SK-N-SH treated with all-trans-retinoic acid at 6 μM for 48 hours (cell line): ENCODE measurements at places on chromosomes 2 and 18.
A peak's percentile ranks its signal among the peaks of the same experiment; 100 is the strongest.

GRCh38 chr2:2107627-2108026 lies 223.4 kb downstream of the MYT1L start:
- no peak for ATAC-seq

GRCh38 chr2:126990605-126991532 lies 92.2 kb downstream of the TEX51 start:
- ATAC-seq: no peak

DNA sequence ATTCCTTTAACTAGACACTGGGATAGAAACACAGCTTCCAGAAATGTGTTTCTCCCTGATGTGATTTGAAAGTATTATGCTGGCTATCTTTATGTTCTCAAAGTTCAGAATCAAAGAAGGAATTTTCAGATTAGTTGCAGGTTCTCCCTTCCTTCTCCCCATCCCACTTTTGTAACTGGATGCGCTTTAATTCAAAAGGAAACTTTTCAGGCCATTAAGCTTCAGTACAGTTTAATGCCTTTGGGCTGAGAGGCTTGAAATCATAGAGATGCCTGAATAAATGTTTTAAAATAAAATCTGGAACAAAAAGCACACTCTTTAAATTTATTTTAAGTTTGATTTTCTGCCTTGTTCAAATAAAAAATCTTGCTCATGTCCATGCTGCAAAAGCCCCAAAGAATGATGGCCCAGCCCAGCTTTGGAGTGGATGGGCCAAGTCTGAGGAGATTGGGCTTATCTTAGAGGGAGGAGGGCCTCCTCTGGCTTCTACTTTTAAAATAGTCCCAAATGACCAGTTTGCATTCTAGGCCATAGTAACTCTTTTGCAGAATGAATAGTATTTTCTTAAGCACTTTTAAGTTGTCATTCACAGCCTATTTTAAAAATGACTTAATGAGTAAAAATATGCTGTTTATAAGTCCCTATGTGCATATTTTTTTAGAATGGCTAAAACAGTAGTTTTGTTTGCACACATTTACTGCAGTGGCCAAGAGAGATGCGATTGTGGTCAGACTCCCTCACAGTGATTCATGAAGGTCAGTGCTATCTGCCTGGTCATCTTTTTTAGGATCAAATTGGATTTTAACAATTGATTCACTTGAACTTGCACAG lies 129.2 kb downstream of the MTX2 start:
- peak; percentile 49 for ATAC-seq

DNA sequence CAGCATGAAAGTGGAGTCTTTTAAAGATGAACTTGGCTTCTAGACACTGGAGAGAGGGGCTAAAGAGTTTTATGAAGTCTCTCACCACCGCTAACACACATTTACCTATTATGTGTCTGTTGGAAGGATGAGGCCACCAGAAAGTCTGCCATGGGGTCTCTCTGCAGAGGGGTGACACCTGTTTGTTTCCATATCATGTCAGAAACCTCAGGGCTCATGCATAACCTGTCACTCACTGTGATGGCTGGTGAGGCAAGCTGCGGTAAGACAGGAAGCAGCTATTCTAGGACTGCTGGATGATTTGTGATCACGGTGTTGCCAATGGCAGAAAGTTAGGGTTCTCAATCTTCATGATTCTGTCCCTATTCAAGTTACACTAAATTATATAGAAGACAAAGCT lies 60.8 kb upstream of the DNMT3A start:
- no peak for ATAC-seq

- peak; percentile 95 for ATAC-seq
Observed at GRCh38 chr2:215619022-215619958, 183.4 kb upstream of the FN1 start.

DNA sequence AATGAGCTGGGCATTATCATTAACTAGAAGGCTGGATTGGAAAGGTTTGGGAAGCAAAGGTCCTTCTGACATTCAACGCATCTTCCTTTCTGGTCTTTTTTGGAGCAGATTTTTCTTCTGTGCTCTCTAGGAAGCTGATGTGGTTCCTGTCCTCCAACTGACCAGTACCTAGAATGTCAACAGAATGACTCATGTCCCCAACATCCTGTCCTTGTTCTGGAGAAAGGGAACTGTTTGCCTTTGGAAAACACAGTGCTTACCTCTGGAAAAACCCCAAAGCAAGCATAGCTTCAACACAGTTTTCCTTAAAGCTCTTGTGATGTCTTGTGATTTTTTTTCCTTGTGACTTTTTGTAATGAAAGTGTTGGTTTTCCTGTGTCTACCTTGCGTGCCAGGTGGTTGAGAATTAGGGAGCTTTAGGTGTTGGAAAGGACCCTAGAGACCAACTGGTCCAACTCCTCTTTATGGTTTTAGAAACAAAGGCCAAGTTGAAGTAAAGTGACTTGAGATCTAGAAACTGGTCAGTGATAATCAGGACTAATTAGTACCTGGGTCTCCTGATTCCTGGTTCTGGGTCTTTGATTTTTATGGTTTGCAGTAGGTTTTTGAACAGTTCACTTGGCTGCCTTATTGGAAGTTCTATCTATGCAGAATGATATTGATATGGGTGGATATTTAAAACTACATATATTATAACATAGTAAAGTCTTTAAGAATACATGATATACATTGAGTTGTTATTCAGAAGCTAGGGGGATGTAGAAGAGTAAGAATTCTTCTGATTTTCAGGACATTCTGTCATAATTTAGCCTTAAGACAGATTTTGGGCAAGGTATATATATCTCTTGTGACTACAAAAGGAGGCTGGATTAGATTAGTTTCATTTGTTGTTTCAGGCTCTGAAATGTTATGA lies 70.5 kb downstream of the FMNL2 start:
- no peak; the same call in 2 of the 3 replicates for ATAC-seq

DNA sequence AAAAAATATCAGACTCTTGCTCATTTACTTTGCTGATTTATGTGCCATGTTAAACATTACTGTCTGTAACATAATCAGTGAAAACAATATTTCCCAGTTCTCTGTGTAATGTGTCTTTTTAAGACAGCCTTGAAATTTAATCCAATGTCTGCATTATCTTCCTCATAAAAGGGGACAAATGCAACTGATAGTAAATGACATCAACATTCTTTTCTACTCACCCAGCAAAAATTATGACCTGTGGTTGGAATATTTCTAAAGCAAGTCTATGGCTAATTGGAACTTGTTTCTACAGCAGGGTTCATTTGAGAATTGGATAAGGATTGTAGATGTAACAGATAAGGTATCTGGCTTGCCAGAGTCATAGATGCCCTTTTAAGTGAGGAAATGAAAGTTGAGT lies 34.8 kb downstream of the C1D start:
- peak; percentile 79 for ATAC-seq

DNA sequence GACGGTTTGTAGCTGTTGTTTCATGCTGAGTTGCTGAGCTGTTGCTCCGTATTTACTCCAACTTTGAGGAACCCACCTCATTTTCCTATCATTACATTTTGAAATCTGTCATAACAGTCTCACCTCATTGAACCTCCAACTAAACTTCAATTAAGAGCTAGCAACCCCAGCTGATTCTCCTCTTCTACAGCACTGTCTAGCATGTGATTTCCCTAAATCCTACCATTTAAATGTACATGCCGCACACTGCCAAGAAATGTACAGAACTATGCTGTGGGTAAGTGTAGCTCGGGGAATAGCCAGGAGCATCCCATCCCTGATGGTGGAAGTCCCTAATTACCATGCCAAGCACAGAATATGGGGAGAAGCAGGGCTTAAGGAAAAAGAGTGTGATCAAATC lies 299.9 kb downstream of the AFF3 start:
- no peak for ATAC-seq

DNA sequence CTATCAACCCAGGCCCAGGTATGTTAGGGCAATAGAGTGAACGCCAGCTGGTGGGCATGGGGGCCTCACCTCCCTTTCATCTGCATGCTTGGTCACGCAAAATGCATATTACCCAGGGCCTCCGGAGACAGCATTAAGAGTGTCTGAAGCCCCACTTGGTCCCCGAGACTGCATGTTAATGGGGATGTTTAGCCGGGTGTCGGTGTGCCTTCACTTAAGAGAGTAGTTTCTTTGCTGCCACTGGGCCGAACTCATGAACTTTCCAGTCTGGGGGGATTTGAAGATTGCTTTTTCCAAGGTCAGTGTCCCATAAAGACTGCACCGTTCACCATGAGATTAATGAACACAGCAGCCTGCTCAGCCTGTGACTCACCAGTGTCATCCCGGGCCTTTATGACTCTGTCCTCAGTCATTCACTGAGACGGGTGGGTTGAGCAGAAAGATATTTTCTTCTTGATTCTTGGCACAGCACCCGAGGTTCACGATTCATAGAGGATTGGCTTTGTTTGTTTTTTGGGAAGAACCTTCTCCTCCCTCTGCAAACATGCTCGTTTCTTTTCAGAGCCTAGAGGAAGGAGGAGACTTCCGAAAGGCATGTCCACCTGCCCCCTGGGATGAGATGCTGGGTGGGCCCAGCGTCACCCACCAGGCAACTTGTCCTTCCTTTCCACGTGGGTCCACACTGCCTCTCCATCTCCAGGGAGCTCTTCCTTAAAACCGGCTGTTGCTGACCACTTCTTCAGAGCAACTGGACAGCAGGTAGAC lies 199.1 kb downstream of the GLI2 start:
- peak; percentile 65 for ATAC-seq

- ATAC-seq: no peak
Observed at GRCh38 chr2:168560817-168561499, 104.9 kb downstream of the CERS6 start.

- no peak for ATAC-seq
Observed at GRCh38 chr2:3041246-3041645, 336.4 kb downstream of the EIPR1 start.

DNA sequence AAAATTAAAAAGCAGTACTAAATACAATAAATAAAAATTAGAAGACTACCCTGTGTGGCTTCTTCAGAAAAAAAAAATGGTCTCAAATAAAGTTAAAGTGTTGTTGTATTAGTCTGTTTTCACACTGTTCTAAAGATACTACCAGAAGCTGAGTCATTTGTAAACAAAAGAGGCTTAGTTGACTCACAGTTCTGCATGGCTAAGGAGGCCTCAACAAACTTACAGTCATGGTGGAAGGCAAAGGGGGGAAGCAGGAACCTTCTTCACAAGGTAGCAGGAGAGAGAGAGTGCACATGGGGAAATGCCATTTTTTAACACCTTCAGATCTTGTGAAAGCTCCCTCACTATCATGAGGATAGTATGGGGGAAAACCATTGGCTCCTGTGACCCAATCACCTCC lies 612.8 kb downstream of the RNF144A start:
- no peak for ATAC-seq

GRCh38 chr2:198731842-198732399 lies 725.8 kb downstream of the SATB2 start:
- no peak for ATAC-seq

DNA sequence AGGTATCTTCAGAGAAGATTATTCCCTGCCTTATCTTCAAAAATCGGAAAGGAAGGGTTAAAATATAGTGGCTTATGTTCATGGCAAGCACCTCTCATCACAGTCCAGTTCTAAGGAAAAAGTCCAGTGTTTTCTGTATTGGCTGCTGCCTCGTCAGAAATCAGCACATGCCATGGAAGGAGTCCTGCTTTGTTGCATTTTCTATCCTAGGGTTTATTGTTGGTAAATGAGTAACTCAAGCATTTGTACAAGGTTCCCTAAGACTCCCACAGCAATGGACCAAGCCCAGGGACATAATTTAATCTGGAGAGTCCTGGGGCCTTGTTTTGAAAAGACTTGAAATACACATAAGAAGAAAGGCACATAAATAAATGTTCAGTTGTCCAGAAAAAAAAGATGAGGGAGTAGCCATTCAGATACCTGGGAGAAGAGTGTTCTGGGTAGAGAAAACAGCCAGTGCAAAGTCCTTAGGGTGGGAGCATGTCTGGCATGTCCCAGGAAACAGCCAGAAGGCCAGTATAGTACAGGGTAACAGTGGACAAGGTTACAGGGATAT lies 26.4 kb downstream of the NBEAL1 start:
- ATAC-seq: no peak

DNA sequence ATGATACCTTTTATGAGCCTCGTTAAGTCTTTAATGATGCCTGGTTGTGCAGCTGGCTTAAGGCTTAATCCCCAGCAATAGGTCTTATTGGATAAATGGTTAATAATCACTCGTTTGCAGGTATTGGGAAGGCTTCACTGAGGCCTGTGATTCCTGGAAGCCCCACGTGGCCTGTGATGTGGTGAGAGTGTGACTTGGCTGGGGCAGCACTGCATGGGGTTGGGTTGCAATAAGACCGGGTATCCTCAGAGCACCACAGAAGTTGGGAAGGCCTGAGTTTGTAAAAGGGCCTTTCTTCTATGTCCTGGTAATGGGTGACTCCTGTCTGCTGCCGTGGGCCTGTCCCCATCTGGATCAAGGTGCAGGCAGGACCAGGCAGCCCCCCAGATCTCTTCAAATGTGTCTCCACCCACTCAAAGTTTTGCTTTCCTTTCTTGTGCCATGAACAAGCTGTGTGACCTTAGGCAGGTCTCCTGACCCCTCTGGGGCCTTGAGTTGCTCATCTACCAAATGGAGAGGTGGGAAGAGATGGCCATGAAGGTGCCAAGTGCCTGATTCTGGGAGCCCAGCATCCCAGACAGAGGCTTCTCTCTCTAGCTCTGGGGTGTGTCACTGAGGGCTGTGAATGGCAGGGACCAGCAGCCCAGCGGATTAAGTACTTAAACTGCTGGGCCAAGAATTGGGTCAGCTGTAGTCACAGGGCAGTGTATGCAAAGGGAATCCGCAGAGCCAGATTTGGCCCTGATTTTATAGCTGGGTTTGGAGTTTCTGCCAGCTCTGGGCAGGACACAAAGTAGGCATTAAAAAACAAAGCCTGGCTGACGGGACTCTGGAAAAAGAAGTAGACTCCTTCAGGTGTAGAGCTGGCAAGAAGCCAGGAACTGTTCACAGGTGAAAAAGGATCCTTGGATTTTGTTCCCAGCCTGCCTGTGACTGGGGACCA lies 24.4 kb downstream of the LBH start:
- no peak for ATAC-seq

DNA sequence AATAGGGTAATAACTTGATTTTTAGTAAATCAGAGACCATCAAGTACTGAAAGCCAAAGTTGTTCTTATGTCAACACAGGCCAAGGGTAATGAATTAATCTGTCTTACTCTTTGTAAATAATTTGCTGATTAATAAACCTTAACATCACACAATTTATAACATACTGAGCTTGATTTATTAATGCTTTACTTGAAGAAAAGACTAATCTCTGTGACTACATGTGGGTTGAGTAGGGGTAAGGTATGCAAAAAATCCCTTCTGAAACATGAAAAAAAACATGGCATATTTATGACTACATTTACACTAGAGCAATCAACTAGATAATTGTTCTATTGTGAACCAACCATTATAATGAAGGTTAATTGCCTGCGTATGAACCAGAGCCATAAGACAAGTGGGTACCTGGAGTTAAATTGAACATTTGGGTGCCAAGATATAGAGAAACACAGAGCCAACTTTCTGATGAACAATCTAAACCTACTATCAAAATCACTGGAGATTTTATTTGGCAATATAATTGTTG lies 67.7 kb upstream of the GRB14 start:
- ATAC-seq: no peak

GRCh38 chr2:99112617-99113016 lies 28.9 kb upstream of the C2orf15 start:
- no peak for ATAC-seq

GRCh38 chr18:48638896-48639771 lies 100.3 kb downstream of the CTIF start:
- ATAC-seq: no peak
